ENCODE measurements at places on chromosomes 6 and 20.

DNA sequence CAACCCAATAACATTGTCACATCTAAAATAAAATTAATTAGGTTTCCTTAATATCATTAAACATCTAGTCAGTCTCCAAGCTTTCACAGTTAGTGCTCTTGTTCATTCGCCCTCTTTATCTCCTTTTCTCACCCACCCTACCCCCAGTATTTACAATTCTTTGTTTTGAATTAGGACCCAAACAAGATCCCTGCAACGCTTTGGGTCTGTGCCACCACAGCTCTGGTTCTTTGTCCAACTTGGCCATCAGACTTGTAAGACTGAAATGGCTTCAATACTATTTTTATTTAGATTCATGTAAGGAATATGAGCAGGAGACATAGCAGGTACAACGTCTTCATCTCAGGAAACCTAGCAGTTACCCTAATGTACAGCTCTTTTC lies 276.5 kb downstream of the CDKAL1 start:
- no peak for DNase-seq

- no peak for DNase-seq
These were observed 285.4 kb downstream of the THBS2 start for GRCh38 chr6:168968228-168968627.

- no peak for DNase-seq
These were observed 26.7 kb downstream of the FOXO3 start for GRCh38 chr6:108587258-108588059.

GRCh38 chr20:62623488-62624324 lies 18.6 kb upstream of the SLCO4A1 start:
- peak; percentile 100 for DNase-seq

DNA sequence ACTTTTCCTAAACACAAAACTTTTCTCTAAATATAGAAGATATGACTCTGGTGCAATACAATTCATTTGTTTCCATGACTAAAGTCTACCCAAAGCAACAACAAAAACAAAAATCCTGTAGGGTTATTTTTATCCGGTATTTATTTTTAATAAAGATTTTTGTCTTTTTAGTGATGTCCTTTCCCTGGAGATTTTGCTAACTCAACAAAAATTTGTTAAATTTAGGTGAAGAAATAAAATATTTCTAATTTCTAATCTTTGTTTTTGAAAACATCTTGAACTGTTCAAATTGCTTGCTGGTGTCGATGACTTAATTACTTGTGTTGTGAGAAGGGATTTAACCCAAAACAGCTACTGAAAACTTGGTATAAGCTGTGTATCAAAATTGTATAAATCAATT lies 741.8 kb downstream of the HDGFL1 start:
- DNase-seq = no peak

GRCh38 chr6:3899061-3899460 lies 49.9 kb downstream of the FAM50B start:
- DNase-seq = no peak

GRCh38 chr6:31079656-31080261 lies 32.6 kb downstream of the C6orf15 start:
- DNase-seq = peak; percentile 73

GRCh38 chr6:13550656-13551055 lies 23.7 kb upstream of the SIRT5 start:
- no peak for DNase-seq

DNA sequence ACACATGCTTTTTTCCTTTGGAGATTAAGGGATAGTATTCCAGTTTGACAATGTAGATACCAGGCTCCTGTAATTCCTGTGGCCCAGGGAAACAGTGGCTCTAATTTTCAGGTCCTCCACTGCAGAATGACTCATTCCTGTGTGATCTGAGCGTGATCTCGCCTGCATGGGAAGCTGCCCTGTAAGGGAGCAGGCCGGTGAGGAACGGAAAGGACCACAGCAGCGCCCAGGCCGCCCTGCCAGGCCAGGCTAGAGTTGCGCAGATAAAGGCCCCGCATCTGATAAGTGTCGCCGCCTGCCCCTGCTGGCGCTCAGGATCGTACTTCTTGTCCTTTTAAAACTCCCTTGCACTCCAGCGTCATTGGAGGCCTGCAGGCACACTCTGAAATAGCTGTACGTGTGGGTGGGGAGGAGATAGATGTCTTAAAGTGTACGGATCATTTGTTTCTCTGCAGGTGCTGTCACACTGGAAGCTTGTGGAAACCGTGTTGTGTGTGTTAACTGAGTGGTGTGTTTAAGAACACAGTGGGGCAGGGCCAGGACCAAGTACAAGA lies 60.7 kb downstream of the SYNJ2 start:
- no peak for DNase-seq

DNA sequence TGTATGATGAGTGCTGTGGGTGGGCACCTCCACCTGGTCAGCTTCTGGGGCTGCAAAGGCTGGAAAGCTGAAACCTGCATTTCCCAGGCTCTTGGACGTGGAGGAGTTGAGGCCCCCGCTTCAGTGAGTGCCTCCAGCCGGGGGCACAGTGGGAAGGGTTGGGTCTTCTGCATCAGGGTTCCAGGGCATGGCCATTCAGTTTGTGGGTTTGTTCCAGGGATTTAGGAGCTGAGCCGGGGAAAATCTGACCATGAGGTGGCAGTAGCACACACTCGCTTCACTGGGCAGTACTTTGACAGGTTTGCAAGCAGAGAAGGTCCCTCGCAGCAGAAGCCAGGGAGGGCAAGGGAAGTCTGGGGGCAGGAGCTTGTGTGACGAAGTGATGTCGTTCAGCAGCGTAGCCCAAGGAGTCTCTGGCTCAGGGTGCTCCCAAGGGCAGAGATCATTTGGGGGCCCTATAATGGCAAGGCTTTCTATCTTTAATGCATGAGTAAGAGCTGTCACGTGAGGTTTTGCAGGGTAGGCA lies 69.5 kb upstream of the SULF2 start:
- peak; percentile 70 for DNase-seq

DNA sequence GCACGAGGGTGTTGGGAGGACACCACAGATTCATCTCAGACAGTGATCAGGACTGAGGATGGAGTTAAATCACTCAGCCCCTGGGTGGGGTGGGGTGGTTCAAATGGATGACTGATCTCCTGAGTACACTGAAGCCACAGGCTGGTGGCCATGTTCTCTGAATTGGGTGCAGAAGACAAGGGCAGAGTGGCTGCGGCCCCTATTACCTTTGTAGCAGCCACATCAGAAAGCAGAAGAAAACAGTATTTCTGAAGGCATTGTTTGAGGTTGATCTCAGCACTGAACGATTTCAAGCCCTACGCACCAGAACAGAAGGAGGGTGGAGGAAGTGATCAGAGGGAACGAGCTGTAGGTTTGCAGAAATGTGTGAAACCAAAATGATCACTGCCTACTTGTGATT lies 71.6 kb downstream of the SH3BGRL2 start:
- DNase-seq = no peak

DNA sequence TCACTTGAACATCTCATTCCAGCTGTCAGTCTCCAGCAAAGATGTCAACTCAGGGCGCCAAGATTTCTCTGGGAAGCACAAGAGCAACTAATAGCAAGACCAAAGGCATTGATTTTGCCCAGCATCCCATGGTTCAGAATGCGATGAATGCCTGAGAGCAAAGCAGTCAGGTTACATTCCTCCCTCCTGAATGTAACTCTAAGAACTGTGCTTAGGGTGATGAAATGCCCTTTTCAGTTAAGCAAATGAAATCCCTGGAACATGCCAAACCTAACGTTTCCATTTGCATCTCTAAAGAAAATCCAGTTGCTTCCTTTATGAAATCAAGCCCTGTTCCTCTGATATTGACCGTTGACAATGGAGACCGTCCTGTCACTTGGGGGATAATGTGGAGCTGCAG lies 224.0 kb upstream of the PLN start:
- DNase-seq = no peak

GRCh38 chr20:34834459-34834893 lies 9.0 kb upstream of the NCOA6 start:
- DNase-seq = peak; percentile 51

GRCh38 chr6:16130932-16131387 lies 2.1 kb downstream of the MYLIP start:
- DNase-seq = peak; percentile 71

DNA sequence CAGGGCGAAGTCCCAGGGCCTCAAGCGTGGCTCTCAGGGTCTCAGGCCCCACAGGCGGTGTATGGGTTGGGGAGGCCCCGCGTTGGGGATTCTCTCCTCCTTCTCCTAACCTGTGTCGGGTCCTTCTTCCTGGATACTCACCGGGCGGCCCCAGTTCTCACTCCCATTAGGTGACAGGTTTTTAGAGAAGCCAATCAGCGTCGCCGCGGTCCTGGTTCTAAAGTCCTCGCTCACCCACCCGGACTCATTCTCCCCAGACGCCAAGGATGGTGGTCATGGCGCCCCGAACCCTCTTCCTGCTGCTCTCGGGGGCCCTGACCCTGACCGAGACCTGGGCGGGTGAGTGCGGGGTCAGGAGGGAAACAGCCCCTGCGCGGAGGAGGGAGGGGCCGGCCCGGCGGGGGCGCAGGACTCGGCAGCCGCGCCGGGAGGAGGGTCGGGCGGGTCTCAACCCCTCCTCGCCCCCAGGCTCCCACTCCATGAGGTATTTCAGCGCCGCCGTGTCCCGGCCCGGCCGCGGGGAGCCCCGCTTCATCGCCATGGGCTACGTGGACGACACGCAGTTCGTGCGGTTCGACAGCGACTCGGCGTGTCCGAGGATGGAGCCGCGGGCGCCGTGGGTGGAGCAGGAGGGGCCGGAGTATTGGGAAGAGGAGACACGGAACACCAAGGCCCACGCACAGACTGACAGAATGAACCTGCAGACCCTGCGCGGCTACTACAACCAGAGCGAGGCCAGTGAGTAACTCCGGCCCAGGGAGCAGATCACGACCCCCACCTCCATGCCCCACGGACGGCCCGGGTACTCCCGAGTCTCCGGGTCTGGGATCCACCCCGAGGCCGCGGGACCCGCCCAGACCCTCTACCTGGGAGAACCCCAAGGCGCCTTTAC lies at the start of gene HLA-G:
Gene HLA-G (plus strand): TSS at position 247 of the 892 bp plus-strand sequence. CDS start 20 bp downstream, at position 267.
- DNase-seq = no peak

DNA sequence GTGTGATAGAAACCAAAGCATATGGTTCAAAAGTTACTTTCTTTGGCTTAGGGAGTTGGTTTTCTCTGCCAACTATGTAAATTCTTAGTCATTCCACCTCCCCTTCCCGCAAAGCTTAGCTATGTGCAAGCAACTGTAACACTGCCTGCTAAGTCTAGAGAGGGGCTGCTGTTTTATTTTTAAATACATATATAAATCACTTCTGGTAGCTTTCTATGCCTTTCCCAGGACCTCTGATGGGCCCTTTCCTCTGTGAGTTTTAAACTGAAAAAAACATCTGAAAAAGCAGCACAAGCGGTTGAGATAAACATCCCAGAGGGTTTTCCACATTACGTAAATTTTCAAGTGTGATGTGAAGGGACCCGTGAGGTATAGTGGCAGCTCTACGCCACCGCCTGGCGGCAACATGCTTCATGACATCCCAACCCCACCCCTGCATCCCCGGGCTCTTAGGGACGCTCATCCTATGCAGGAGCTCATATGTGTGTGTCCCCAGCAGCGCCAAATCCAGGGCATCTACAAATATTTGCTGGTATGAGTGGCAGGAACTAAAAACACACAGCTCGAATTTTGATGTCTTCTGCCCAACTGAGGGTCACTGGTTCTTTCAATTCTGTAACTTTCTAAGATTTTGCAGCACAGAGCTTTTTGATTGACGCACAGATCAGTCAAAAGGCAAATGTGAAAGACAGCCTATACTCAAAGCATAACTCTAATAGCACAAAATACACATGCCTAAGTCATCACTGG lies 12.7 kb downstream of the SAYSD1 start:
- peak; percentile 27 for DNase-seq

DNA sequence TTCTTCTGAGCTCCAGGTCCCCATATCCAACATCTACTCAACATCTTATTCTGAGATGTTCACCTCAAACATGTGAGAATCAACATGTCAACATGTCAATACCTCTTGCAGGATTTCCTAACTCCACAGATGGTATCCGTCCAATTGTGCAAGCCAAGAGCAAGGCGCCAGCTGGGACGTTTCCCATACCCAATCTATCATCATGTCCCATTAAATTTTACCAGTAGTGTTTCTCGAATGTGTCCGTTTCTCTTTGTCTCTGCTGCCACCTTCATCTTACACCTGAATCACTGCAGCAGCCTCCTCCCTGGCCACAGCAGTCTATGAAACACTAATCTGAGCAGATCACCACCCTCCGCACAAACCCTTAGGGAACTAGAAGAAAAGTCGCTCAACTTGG lies 78.0 kb upstream of the RPS6KA2 start:
- no peak for DNase-seq

- DNase-seq = no peak
These were observed 1.9 kb downstream of the TOMM34 start for GRCh38 chr20:44958276-44958675.
